ENCODE measurements at places on chromosomes 3 and 15.

- no peak for DNase-seq
Observed at GRCh38 chr3:49759226-49759625, 27.1 kb downstream of the IP6K1 start.

- DNase-seq = no peak
Observed at GRCh38 chr3:148789146-148789545, 38.5 kb upstream of the CPB1 start.

GRCh38 chr3:102741105-102741504 lies 306.3 kb downstream of the ZPLD1 start:
- DNase-seq = no peak

DNA sequence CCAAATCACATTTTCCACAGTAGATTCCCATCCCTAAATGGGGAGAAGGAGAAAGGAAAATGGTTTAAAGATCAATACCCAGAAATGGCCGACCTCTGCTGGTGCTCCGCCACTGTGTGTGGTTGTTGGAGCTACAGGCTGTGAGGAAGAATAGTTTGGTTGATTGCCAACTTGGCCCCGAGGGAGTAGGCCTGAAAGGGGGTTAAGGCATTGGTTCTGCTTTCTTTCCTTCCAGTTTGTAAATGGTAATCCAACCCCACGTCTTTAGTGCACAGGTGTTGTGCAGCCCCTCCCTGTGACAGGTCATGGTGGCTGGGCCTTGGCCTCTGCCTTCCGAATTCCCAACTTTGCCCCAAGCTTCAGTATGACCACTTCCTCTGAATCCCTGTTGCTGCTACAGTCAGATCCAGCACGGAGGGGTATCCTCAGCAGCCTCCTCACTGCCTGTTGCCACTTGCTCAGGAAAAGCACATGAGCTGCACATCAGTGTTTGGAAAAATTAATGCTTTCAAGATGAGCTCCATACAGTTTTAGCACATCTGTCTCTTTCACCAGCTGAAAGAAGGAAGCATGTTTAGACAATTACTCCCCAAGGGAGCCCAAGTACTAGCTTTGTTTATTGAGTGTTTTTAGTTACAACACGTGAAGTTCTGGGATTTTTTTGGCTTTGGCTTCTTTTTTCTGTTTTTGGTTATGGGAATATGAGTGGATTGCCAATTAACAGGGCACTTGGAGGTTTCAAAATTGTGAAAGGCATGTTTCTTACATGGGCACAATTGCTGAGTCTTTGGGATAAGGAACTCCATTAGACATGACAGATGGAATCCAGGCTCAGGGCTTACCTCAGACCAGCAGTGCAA lies 92.3 kb upstream of the ROPN1 start:
- DNase-seq = no peak

- DNase-seq = no peak
Observed at GRCh38 chr3:187085021-187085666, 54.2 kb downstream of the RPL39L start.

- DNase-seq = no peak
Observed at GRCh38 chr3:181704421-181705085, 7.2 kb upstream of the SOX2 start.

- DNase-seq = no peak
Observed at GRCh38 chr15:48384616-48385015, 53.4 kb downstream of the DUT start.

GRCh38 chr3:60989626-60990441 lies 261.4 kb downstream of the FHIT start:
- DNase-seq = no peak

- no peak for DNase-seq
Observed at GRCh38 chr15:68442041-68442440, 10.1 kb upstream of the ITGA11 start.

GRCh38 chr3:59001675-59002074 lies 48.1 kb downstream of the CFAP20DC start:
- no peak for DNase-seq

GRCh38 chr15:93070551-93071296 lies 18.3 kb downstream of the RGMA start:
- no peak for DNase-seq

GRCh38 chr15:73894133-73894814 lies 20.9 kb downstream of the TBC1D21 start:
- no peak for DNase-seq

DNA sequence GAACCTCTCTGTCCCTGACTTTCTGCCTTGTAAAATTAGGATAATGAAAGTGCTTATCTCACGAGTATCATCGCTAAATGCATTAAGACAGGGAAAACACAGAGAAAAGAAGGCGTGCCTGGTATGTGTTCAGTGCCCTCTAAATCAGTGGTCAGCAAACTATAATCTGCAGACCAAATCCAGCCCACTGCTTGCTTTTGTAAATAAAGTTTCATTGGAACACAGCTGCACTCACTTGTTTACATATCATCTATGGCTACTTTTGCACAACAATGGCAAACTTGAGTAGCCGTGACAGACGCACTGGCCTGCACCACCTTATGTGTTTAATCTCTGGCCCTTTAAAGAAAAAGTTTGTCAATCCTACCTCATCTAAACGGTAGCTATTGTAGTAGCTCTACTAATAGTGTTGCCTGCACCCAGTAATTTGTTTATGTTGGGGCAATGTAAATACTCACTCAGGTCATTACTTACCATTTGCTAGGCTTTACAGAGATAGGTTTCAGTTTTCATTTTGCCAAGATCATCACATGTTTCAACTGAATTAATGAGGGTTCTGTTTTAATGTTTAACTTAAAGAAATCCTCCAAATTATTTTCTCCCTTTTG lies 229.4 kb downstream of the FEZF2 start:
- no peak for DNase-seq

GRCh38 chr3:61537366-61537765 lies 24.0 kb upstream of the PTPRG start:
- DNase-seq = no peak

DNA sequence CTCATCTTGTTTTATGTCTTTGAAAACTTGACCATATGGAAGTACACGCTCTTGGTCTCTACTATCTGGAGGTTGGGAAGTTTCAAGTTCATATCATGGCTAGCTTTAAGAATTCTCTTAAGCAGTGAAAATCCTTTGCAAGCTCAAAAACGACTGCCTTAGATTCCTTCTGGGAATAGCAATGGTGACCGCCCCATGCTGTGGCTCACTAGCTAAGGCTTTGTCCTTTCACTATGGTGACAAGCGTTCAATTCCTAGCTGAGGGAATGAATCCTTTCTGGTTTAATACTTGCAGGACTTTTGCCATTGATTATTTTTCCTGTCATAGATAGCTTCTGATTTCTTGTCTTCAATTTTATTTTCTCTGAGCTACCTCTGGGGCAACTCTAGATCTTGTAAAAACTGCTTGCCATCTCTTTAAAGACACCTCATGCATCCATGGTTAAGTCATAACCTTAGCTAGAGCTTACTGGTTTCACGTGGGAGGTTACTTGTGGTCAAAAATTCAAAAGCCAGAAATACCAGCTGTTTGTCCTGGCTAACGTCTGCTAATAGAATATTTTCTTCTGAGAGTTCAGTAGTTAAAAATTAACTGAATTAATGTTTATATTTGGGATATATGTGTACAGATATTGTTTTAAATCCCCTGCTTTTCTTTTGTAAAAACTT lies 673.4 kb upstream of the CBLB start:
- no peak for DNase-seq

DNA sequence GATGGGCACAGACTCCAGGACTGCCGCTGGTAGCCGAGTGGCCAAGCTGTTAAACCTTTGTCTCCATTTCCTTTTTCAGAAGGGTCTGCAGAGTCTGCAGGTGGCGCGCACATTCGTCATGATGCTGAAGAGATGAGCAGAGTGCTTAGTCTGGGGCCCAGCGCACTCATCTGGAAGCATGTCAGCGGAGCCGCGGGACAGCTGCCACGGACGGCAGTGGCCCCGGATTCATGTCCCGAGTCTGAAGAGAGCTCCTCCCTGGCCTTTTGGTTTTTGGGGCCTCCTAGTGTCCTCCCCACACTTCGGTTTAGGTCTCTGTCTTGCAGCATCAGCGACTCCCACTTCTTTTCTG lies 42.6 kb downstream of the KLHL25 start:
- no peak for DNase-seq

DNA sequence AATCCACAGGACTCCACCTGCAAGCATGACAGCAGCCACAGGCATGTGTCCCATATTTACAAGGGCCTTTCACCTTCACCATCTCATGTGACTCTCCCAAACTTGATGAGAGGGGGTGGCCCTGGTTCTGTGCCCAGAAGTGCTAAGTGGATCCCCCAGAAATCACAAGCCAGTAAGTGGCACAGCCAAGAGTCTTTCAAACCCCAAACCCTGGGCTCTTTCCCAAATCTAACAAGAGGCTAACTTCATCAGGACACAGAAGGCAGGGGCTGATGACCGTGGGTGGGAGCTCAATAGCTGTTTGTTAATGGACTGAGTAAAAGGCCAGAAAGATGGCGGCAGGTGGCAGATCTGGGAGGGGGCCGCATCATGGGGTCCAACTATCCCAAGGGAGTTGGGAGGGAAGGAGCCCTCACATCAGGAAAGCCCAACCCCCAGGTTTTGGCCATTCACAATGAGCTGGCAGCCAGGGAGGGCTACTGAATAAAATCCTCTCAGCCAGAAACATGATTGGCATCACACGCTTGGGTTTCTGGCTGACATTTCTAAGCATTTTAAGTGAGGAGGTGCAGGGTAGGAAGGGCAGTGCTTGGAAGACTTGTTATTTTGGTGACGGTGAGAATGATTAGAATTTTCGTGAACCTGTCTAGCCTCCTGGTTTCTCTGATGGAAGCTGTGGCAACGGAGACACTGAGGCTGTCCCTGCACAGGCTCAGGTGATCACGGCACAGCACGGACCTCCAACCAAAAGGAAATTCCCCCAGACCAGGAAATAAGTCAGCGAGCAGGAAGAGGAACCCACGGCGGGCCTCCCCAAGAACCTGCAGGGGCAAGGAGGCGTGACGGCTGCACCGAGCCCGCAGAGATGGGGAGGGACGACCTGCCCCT lies 109.3 kb downstream of the OXNAD1 start:
- no peak for DNase-seq

- no peak for DNase-seq
Observed at GRCh38 chr3:17592956-17593355, 149.5 kb downstream of the TBC1D5 start.

DNA sequence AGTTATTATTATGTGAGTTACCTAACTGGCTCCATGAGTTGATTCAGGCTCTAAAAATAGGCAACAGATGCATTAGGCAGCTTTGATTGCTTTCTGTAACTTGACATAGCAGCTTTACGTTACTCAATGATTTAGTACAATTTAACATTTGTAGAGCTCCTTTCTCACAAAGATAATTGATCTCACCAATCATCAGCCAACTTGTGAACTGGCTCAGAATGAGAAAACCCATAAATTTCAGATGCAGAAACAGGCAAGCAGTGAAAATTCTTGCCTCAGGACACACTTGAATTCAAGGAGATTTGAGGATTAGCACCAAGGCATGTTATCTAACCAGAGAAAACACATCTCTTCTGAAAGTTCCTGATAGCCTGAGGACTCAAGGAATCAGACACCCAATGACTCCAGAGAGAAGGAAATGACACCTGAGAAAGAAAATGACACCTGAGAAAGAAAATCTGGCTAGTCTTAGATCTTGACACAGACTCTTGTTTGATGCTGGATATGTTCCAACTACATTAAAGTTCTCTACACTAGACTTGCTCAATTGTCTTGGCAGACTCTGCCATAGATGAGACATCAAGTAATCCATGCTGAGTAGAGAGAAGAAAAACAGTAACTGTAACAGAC lies 315.1 kb upstream of the CBLB start:
- no peak for DNase-seq

- peak; percentile 56 for DNase-seq
Observed at GRCh38 chr3:44893097-44893496, 18.7 kb downstream of the TGM4 start.

- peak; percentile 32 for DNase-seq
Observed at GRCh38 chr15:57427367-57427821, 51.1 kb downstream of the CGNL1 start.

- DNase-seq = no peak
Observed at GRCh38 chr15:70555713-70556112, 207.6 kb downstream of the UACA start.

DNA sequence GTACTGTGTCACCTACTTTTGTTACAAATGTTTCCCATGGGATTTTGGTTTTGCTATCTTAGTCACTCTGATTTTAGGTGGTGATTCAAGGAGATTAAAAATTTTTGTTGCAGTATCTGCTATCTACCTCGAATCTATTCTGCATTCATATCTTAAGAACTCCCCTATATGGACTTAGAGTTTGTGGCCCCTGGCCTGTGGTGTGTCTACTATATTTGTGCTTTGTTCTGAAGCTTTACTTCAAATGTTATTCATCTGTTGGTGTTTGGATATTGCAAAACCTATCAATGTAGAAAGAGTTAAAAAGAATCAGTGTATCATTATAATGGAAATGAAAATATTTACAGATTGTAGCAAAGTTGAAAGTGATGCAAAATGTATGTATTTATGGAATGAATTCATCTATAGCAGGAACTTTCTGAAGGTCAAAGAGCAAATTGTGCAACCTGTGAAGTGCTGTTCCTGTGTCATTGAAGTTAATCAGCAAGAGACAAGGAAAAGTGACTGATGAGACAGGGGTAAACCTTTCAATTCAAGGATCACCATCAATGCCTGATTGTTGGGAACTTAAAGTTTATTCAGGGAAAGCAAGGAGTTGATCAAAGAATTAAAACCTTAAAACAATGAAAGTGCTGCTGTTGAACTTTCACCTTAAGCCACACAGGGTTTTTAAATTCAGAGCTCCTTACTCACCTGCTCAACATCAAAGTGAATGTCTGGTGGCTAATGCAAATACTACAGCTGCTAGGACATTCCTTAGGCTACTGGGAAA lies 71.0 kb downstream of the SLMAP start:
- no peak for DNase-seq

GRCh38 chr3:42045708-42046243 lies 45.4 kb upstream of the TRAK1 start:
- no peak for DNase-seq

GRCh38 chr3:97884586-97885123 lies 62.8 kb downstream of the CRYBG3 start:
- DNase-seq = no peak

DNA sequence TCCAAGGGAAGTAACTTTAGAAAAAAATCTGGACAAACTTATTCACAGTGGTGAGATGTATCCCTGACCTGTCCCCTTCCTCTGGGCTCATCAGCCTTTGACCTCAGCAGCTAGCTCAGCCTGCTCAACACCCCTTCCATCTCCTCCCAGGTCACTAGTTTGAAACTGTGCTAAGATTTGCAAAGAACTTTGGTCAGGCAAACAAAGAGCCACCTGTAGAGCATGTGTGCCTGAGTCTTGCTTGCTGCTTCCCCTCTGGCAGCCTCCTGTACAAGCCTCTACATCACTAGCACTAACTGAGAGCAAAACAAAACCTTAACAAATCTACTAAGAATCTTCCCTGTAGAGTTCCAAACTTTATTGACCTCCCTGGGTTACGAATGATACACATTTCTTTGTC lies 43.9 kb downstream of the NR1I2 start:
- no peak for DNase-seq

GRCh38 chr3:51585871-51586270 lies 47.4 kb downstream of the RAD54L2 start:
- no peak for DNase-seq

DNA sequence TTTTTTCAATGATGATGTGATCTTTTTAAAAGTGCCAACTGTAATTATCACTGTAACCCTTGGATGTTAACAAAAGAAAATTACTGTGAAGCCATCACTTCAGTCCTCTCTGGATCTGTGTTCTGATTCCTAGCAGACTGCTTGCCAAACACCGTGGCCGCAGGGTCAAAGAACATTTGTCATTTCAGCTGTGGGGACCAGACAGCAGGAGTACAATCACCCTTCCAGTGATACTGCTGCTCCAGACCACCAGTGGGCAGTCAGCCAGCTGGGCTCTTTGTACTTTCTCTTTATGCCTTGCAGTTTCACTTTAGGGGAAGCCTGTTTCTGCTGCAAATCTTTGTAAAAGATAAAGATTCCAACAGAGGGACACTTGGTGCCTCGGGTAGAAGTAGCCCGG lies 770.0 kb downstream of the GRM7 start:
- DNase-seq = no peak
